NCI-H446 treated with DMSO at 0.1 percent for 48 hours (cell line): ENCODE measurements at places on chromosomes 7 and 10.
A peak's percentile ranks its signal among the peaks of the same experiment; 100 is the strongest.

- DNase-seq: no peak
These were observed 135.6 kb downstream of the CELF2 start for GRCh38 chr10:11153245-11153644.

DNA sequence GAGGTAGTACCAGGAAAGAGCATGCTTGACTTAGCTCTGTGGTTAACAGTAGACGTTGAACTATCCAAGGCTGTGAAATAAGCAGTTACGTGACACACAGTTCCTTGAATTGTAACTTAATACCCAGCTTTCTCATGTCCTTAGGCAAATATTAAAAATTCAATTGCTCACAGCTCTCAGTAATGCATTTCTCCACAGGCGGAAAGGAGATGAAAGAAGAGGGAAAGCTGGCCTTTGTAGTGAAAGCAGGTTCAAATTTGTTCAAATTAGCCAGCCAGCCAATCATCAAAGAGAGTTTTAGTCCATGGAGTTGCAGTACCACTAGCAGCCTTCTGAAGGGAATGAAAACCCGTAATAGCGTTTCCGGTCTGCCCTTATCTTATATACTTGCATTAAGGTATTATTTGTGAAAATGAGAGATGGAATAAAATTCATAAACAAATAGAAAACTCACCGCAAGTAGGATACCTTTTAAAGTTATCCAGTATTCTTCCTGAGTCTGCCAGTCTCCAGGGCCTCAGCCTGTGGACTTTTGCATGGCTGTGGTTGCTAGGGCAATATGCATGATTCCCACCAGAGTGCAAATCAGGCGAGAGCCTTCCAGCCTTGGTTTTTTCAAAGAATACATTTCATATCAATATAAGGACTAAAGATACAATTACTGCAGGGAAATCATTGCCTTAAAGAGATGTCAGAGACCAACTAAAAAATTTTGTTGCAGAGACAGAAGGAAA, 795.5 kb downstream of the TNS3 start:
- DNase-seq: no peak

DNA sequence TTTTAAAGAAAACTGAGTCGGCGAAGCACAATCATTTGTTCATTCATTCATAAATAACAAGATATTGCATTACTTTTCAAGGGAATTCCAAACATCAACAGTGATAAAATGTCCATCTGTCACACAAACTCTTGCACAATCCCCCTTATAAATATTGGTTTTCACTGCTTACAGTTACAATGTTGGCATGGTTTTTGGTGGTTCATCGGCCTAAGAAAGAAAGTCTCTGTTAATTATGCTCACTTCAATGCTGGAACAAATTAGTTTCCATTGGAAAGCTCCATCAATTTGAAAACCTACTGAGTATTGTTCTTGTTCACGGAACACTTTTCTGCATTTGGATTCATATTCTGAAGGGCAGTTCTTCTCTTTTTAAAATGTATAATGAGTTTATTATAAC, 188.5 kb downstream of the JAZF1 start:
- DNase-seq: peak; percentile 89

- no peak for DNase-seq
These were observed 231.3 kb upstream of the FERD3L start for GRCh38 chr7:19376538-19376937.

DNA sequence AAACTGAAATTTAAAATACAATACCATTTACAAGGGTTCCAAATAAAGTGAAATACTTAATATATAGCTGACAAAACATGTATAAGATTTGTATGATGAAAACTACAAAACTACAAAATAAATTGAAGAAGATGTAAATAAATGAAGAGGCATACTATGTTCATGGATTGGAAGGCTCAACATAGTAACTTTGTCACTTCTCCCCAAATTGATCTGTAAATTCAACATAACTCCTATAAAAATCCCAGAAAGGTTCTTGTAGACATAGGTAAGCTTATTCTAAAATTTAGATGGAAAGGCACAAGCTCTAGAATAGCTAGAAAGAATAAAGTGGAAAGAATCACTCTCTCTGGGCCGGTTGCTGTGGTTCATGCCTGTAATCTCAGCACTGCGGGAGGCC, 24.2 kb upstream of the NFKB2 start:
- DNase-seq: no peak

DNA sequence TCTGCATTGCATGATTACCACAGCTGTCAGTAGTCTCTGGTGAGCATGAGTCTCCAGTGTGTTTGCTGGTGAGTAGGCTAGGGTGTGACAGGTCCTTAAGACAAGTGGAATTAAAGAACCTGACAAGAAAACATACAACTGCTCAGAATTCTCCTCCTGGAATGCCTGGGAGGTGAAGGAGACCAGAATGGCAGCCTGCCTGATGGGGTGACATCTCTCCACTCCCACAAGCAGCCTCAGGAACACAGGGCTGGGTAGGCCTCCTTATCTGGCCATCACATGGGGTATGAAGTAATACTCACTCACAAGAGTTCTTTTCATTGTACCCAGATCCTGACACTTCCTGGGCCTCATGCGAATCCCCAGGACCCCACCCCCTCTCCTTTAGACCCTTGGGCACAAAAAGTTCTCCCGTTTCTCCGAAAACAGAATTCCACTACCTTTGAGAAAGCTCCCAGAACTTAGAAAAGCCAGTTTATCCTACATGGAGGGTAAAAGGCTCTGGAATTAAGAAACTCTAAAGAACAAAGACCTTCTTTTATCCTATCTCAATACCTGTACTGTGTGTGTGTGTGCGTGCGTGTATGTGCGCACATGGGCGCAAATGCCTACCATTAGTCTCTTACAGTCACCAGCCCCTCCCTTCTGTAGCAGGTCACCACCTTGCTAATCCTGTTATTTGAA, 33.4 kb upstream of the C1GALT1 start:
- no peak for DNase-seq

GRCh38 chr10:89342206-89342958, 14.6 kb downstream of the IFIT3 start:
- DNase-seq: no peak

GRCh38 chr7:107969856-107970255, 33.1 kb downstream of the LAMB1 start:
- DNase-seq: no peak

- DNase-seq: no peak
These were observed 14.0 kb downstream of the OR9A4 start for GRCh38 chr7:141930211-141930610.

- DNase-seq: no peak
These were observed 186.5 kb downstream of the ELMO1 start for GRCh38 chr7:37262181-37262580.

- no peak for DNase-seq
These were observed 312.5 kb downstream of the GPR158 start for GRCh38 chr10:25487266-25487665.

- no peak for DNase-seq
These were observed 7.9 kb upstream of the PAX2 start for GRCh38 chr10:100737355-100738054.

DNA sequence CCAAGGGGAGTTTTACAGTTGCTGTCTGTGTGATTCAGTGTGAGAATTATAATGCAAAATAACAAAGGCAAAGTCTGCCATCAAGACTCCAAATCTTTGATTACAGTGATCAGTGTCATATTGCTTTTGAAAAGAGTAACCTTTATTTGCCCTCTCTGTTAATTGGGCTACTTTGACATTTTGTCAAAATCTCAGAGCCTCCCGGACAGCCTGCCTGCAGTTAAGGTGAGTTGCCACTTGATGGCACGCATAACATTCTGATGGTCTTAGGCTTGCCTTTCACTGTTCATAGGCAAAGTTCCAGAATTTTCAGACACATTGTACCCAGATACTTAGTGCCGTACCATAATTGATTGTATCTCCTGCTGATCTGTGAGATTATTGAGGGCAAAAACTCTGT, 253.5 kb downstream of the ABCA13 start:
- DNase-seq: peak; percentile 17

- DNase-seq: peak; percentile 68
These were observed 19.3 kb downstream of the TCAF1 start for GRCh38 chr7:143882604-143883078.

DNA sequence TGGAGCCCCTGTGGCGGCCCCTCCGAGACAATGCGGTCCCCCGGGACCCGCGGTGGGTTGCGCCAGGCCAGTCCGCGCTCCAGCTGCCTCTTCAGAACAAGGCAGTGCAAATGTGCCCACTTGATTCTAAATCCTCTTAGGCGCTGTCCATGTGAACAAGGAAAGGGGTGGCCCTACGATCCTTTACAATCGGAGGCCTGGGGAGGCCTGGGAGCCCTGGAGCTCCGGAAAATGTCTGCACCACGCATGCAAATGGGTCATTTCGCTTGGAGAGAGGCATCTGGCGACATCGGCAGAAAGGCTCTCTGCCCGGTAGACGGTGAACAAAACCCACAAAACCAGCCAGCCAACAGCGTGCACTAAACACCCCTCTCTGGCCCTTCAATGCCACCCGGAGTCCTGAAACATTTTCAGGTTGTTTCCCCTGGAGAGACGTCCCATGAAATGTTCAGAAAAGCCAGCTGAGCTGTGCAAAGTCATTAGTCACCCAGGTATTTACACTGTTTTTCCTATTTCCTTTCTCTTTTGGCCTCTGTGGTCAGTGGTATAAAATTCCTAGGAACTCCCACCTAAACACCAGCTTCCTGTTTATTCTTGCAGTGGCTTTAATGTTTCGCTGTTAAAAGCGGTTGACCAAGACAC, 102.8 kb upstream of the ZNF438 start:
- no peak for DNase-seq

DNA sequence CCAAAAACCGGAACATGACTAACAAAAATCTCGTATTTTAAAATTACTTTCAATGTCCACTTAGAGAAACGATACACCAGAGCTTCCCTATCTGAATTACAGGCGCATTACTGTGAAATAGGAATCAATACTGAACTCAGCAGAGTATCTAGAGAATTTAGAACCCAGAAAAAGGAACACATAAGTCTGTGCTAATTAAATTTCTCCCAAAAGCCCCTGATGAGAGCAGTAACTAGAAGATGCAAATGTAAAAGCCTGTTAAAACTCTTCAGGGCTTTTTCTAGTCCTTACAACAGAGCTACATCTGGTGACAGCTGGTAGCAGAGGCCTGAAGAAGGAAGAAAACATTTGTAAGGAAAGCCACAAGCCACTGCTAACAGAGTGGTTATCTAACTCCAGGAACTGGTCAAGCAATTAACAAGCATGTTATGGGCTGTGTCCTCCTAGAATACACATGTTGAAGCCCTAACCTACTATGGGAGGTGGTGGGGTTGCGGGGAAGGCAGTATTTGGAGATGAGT, 24.2 kb downstream of the ITIH5 start:
- no peak for DNase-seq

GRCh38 chr7:42097752-42098151, 139.3 kb downstream of the GLI3 start:
- DNase-seq: no peak

DNA sequence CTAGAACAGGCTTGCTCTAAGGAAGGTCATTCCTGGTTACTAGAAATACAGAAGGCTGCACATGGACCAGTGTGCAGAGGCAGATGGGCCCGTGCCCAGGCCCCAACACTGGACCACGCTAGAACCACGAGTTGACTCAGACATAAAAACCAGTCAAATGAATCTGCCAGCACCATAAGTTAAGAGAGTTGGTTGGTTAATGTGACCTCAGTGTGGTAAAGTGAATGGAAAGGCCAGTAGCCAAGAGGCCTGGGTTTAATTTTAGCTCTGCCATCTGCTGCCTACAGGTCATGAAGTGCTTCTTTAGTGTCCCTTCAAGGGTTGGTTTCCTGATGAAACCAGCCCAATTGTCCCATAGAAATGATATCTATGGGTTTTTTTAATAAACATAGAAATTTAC, 329.6 kb upstream of the NRP1 start:
- DNase-seq: no peak

DNA sequence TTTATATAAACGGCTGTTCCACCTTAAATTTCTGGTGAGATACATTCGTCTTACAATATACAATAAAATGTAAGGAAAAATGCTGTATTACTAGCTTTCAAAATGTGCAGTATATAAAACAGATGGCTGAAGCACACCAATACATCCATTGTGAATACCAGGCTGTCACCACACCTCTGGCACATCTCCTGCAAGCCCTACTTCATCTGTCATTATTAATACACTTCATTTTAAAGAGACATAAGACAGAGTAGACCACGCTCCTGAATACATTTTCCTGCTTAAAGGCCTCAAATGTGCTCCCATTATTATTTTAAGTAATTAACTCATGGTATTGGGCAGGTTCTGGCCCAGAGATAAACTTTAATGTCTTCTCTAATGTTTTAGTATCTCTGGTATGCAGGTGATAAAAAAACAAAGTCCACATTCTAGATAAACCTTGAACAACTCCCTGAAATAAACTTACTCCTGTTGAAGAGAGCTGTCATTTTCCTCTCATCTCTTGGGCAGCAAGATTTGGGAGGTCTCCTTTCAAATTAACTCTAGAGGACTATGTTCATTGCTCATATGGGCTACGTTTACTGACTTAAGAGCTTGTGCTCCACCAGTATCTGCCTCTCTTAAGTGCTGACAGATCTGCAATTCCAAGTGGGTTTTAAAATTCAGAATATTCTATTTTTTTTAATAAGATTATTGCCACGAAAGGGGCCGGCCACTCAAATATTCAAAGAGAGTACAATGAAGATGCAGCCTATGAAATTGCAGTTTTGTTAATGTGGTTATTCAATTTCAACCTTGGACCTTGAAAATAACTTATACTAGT, 396.5 kb upstream of the SEMA3D start:
- DNase-seq: no peak

GRCh38 chr7:154096-154799, 38.1 kb upstream of the FAM20C start:
- DNase-seq: no peak

DNA sequence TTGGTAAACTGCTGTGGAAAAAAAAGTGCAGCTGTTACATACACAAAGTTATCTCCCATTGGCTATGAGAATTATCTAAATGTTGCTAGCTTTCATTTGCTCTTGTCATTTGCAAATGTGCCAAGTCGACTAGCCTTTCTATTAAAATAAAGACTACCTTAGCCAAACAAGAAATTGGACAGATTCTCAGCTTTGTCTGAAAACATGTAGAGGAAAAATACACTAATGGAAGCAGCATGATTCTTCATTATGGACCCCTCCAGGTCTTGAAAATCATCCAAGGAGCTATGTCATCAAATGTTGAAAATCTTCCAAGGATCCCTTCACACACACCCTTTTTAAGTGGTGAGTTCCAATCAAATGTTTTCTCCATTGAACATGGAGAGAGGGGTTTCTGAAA, 237.7 kb downstream of the ETV1 start:
- peak; percentile 92 for DNase-seq

- DNase-seq: no peak
These were observed 161.3 kb downstream of the TPK1 start for GRCh38 chr7:144674550-144674949.
